AG20443 (cell line): ENCODE measurements at places on chromosomes 5 and 9.

DNA sequence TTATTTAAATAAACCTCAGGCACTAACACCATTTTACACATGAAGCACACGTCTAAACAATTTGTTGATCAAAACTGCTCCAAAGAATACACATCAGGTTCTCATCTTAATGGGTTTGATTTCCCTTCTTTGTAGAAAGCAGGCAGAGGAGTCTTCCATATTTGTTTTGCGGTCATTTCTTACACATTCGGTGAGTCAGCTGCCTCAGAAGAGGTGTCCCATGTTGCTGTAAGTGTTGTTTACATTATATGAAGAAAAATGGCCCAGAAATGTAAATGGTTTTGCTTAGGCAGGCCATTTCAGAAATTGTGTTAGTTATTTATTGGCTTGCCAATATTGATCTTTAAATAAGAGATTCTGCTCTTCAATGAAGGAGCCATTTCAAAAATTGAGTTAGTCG is 325.8 kb downstream of the TENT4A start:
- no peak for DNase-seq

- DNase-seq, result no peak
Observed at GRCh38 chr9:128684065-128684324, 5.0 kb upstream of the SET start.

GRCh38 chr9:16974436-16974835 is 104.0 kb upstream of the BNC2 start:
- DNase-seq, result no peak

GRCh38 chr9:88006511-88007290 is 32.4 kb upstream of the CDK20 start:
- DNase-seq, result no peak

GRCh38 chr9:108535526-108535925 is 320.3 kb downstream of the ACTL7B start:
- DNase-seq, result no peak

DNA sequence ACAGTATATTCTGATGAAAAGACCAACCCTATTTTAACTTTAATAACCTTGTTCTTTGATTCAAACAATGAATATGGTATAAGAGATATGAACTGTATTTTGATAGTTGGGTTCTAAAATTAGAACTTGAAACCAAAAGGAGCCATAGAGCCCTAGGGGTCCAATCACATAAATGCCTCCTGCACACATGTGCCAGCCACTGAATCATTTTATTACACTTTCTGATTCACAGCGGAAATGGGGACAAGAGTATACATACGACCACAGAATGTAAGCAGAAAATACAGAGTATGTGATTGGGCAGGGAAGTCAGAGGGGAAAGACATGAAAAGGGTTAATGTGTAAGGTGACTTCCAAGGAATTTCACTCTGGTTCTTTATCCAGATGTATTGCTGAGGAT is 1000.2 kb downstream of the NR2F1-AS1 start:
- no peak for DNase-seq

DNA sequence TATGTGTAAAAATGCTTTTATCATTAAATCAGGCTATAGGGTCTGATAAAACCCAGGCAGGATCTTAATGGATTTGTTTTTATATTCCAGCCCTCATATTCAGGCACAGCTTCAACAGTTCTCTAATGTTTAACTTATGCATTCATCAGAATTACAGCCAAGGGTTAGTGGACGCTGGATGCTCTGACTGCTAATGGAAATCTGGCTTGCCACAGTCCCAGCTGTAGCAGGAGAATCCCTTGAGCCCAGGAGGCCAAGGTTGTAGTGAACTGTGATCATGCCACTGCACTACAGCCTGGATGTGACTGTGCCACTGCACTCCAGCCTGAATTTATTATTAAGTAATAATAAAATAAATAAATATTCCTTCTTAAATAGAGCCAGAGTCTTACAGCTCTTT is 98.0 kb downstream of the SLC25A46 start:
- DNase-seq, result no peak

GRCh38 chr5:142660731-142661130 is 25.2 kb downstream of the FGF1 start:
- no peak for DNase-seq

DNA sequence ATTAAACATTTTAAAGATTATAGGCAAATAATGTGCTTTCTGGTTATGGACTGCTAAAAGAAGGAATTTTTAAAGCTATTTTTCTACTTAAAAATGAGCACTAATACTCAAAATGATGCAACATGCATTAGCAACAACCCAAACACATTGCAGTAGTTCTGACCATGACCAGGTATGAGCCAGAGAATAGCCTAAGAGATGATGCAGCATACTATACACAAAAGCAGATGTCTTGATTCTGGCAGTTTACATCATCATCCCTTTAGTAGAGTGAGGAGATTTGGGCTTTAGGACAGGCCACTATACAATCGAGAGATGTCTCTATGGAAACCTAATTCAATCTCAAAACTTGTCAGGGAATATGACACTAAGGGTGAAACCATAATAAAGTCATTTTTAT is 307.1 kb downstream of the PRR16 start:
- no peak for DNase-seq

DNA sequence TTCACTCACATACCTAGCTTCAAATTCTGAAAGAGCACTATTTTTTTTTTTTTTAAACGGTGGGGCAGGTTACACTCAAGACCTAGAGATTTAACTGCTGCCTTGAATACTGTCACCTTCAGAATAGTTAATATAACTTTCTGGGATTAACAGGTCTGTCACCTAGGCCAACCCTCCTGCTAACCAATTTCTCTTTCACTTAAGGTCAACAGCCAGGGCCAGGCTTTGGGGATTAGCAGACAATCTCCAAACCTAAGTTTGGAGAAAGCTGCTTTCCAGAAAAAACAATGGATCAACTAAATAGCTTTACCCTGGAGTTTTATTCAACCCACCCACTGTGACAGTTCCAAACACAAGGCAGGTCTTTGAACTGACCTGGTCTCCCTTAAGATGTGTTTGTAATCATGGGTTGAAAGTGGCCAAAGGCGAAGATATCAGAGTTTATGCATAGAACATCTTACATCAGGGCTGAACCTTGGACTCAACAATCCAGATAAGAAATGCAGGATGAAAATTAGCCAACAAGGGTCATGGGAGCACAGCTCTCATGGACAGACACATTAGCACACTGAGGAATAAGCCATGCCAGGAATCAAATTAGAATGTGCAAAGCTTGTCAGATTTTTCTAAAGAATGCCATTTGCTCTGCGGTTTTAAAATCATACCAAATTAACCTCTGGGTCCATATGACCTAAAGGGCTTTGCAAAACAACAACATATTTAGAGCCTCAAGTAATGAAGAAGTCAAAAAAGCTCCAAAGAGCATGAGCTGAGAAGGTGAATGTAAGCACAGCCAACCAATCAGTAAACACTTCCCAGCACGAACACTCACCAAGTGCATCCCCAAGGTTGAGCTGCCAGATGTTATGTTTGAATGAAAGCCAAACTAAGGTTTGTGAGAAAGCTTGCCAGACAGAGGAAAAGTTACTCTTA is 538.5 kb upstream of the DMAC1 start:
- no peak for DNase-seq

DNA sequence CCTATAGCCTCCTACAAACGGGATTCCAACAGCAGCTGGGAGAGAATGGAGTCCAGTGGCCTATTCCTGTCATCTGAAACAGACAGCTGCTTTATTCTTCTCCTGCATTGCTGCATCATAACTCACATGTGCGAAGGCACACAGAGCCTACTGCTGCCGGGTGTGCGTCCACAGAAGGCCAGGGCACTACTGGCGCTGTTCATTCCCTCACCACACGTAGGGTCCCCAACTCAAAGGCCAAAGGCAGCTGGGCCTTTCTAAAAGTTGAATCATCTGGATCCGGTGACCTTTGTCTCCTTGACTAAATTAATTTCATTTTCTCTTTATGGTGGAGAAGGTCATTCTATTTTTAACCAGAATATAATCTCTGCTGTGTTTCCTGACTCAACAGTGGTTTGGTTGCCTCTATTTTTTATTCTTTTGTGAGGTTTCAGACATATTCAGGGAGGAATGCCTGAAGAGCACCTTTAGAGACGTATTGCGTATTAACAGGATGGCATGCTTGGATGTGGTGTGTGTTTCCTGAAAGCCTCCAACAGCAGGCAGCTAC is 10.8 kb upstream of the SPATA24 start:
- DNase-seq, result no peak

DNA sequence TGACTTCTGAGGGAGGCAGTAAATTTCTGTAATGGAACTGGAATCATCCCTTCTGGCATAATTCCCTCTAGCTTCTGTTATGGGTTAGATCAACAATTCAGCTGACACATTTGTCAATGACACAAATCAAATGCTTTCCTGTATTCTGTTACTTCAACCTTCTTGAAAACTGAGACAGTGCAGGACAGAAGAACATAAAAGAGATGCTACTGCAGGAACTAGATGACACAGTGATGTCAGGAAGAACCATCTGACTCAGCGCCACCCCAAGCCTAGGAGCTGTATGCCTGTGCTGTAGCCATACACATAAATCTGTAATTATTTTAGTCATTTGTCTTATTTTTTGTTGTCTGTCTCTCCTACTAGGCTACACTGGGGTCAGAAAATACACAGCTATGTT is 18.2 kb upstream of the CEP120 start:
- DNase-seq, result no peak

DNA sequence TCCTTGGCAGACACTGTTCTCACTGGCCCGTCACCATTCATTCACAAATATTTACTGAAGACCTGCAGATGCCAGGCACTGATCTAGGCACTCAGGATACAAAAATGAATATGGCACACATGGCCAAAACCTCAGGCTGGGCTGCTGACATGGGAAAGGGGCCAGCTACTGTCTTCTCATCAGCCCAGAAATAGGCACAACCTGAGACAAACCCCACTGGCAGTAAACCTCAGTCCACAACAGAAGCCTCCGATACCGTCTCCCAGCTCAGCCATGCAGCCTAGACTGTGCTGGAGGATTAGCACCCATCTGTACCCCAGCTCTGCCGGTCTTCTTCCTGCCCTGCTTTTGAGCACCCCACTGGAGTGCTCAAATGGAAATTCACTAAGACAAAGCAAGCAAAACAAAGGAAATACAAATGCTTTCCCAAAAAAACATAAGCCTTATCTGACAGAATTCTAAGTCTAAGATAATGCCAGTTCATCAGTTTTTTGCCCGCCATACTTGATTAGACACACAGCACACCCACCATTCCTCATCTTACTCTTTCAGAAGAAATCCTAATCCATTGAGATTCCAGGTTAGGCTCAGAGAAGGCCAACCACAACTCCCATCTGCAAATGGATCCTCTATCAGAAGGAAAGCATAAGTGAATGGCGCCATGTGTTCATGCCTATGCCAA is 8.2 kb downstream of the P4HA2 start:
- no peak for DNase-seq

DNA sequence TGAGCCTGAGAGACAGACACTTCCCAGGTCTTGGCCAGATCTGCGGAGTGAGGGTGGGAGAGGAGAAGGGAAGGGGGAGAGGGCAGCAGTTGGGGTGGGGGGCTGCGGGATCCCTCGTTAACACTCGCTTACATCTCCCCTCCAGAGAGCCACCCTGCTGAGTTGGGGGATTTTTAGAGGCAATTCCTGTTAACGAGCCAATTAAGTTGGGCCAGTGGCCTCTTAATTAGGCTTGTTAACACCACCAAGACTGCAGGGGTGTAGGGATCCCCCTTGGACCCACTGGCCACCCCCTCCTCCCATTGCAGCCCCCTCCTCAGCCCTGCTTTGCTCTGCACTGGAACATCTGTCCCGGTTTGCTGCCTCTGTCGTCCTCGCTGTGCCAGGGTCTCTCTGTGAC is 23.7 kb downstream of the CNTFR start:
- DNase-seq, result no peak

- peak; percentile 25 for DNase-seq
Observed at GRCh38 chr9:95508242-95508967, 8.4 kb downstream of the PTCH1 start.

DNA sequence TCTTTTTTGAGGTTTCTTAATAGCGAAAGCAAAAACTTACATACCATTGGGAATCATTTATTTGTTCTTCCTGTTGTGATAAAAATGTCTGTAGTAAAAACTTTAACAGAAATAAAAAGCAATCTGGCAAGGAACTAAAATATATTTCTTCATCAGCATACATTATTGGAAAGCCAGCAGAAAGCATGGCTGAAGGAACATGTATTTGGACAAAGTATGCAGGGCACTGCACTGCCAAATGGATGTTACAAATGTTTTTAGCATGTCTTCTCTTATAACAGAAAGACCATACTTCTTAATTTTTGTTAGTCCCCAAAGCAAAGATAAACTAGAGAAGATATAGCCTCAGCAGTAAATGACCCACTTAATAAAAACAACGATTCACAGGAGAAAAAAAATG is 80.5 kb downstream of the SMIM15 start:
- no peak for DNase-seq

- no peak for DNase-seq
Observed at GRCh38 chr9:128638580-128638979, 18.1 kb downstream of the DYNC2I2 start.

- peak; percentile 85 for DNase-seq
Observed at GRCh38 chr5:132369474-132370180, at the start of gene SLC22A5. SLC22A5 (plus strand) TSS chr5:132369710; CDS start chr5:132369973, 263 bp downstream.

DNA sequence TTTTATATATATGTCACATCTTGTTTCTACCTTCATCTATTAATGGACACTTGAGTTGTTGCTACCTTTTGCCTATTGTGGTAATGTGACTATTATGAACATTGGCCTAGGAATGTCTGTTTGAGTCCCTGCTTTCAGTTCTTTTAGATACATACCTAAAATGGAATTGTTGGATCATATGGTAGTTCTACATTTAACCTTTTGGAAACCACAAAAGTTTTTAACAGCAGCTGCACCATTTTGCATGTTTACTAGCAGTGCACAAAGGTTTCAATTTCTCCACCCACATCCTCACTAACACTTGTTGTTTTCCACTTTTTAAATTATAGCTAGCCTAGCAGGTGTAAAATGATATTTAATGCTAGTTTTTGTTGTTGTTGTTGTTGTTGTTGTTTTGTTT is 88.4 kb downstream of the GALNT10 start:
- DNase-seq, result no peak

DNA sequence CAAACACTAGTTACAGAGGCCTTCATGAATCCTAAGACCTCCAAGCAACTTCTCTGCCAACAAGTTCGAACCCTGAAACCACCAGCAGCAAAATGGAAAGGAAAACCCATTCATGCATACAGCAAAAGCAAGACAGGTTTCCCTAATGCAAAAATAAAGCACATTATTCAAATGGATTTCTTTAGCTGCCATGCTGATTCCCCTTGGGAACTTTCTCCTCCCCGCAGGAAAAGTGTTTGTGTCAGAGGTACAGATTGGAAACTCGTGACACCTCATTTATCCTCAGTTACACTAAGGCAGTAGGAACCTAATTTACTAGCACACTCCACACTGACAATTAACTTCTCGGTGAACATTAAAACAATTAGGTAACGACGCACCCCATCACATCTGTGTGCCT is 63.4 kb downstream of the TLE1 start:
- DNase-seq, result no peak
